Stimulated activated CD8-positive, alpha-beta memory T cell treated with anti-CD3 and anti-CD28 coated beads, Interleukin-2, amount 100 ng/mL, for 48 hours (primary cell): ENCODE measurements at places on chromosomes 7 and 10.

- no peak for DNase-seq
Observed at GRCh38 chr7:27194686-27195379, 5.1 kb downstream of the HOXA13 start.

- DNase-seq, result no peak
Observed at GRCh38 chr10:88996927-88997326, 6.3 kb downstream of the FAS start.

GRCh38 chr10:83179371-83179770 lies 959.9 kb upstream of the GHITM start:
- no peak for DNase-seq

GRCh38 chr7:76008156-76008687 lies 13.8 kb upstream of the TMEM120A start:
- DNase-seq, result no peak

DNA sequence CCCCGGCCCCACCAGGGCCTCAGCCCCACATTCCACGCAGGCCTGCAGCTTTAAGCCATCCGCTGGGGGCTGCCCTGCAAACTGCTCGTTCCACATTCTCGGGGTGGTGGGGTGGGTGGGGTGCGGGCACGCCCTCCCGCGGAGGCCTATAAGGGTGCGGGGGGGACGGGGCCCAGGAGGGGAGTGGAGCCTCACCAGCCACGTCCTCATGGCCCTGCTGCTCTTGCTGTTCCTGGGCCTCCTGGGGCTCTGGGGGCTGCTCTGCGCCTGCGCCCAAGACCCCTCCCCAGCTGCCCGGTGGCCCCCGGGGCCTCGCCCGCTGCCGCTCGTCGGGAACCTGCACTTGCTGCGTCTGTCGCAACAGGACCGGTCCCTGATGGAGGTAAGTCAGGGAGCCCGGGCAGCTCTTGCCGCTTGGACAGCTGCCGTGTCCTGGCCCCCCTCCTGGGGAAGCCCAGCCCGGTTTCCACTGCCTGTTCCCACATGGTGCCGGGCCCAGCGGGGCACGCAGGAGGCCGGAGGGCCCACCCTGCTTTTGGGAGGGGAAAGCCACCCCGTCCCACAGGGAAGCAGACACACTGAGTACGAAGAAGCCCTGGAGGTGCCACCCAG lies at the start of gene CYP2W1:
Gene CYP2W1, plus strand, starts transcription at position 178 of the 612 bp plus-strand sequence. Its CDS starts 31 bp downstream, at position 209.
- DNase-seq, result no peak

DNA sequence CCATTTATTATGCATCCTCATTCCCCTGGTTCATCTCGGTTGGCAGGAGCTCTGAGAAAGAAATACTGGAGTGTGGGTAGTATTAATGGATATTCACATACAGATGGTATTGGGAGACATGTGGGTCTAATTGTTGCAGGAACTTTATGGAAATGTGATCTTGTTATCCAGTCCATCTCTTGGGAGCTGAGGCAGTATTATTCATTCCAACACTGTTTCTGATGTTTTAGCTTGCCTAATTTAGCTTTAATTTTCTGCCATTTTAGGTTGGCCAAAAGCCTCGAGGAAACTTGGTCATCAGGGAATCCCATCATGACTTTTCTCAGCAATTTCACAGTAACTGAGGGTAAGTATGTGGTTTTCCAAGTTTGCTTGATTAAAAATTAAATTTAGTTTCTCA lies 125.7 kb downstream of the ABCA13 start:
- no peak for DNase-seq

GRCh38 chr10:34938399-34938670 lies 123.2 kb upstream of the PARD3 start:
- no peak for DNase-seq

DNA sequence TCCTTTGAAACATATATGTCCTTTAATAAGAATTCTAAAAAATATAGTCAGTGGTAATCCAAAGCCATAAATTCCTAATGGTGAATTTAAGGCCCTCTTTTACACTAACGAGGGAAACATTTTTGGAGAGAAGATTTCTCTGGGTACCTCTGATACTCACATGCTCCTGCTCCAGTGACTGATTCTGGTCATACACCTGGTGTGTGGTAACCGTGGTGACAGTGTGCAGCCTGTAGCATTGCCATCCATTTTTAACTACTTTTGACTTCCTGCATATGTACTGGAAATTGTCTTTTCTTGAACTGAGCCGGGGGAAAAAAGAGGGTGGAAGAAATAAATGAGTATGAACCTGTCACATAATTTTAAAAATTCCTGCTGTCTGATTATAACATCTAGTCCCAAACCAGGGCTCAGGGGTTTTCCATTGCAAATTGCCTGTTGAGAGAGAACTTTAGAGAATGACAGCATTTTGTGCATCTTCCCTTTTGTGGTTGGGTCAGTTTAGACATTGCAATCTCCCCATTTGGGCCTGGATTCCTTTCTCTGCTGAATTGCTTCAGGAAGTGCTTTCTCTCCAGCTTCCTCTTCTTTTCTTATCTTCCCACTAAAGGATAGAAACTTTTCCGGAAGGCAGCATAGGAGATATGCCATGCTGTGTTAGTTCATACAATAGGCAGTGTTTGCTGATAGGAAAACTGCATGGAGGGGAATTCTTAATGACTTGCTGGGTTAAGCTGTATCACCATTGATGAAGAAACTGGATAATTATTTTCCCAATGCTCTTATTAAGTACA lies 125.5 kb downstream of the GRM3 start:
- DNase-seq, result no peak

GRCh38 chr7:38855386-38855785 lies 53.6 kb downstream of the VPS41 start:
- DNase-seq, result no peak

DNA sequence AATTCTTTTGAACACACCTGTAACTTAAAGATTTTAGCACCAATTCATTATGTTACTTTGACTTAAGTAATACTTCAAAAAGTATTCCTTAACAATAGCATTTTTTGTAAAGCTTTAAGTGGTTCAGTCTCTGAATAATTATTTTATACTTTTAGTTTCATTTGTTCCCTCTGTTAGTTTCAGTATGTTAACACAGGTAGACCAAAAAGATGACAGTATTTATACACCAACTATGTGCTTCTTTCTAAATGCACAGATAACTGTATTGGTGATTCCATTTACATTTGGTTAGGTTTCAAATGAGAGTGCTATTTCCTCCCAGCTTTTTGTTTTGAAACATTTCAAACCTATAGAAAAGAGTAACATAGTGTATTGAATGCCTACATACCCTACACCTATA lies 14.0 kb downstream of the RALA start:
- no peak for DNase-seq

DNA sequence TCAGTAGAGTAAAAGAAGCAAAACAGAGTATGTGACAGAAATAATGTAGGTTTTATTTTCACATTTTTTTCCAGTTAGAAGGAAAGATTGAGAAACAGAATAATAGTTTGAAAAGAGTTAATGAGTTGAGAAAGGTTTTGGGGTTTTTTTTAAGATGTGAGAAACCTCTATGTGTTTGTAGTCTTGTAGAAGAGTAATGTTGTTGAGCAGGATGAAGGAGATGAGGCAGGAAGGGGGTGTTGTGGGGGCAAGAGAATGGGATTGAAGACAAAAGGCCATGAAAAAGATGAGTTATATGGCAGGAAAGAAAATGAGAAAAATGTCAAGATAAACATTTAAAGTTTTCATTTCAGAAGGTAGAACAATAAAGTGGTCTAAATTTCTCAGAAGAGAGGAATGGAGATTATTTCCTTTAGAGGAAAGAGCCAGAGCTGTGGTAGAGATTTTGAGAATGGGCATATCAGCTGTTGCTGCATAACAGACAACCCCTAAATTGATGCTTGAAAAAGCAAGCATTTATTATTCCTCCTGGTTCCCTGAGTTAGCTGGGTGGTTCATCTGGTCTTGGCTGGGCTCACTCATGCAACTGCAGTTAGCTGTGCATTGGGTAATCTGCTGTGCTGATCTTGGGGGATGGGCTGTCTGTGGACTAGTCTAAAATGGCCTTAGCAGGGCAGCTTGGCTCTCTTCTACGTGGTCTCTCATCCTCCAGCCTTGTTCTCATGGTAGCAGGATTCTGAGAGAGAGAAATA lies 27.1 kb downstream of the PCGF5 start:
- DNase-seq, result no peak

DNA sequence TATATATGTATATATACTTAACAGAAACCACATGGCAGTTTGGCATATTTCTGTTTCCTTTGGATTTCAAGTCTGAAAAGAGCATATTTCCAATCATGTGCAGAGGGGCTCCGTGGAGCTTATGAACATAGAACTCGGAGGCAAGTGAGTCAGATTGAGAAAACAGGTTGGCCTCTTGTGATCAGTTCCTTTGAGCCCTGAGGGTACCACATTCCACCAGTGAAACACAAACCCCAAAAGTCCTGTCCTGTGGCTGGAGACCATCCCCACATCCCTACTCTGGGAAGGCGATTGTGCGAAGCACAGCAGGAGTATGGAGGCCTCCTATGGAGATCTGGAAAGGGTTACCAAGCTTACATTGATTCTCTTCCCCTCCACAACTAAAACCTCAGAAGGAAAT lies 196.7 kb upstream of the TMEM72 start:
- DNase-seq, result no peak

GRCh38 chr7:149595541-149595940 lies 97.9 kb upstream of the ZNF746 start:
- no peak for DNase-seq

GRCh38 chr10:71088054-71088453 lies 124.3 kb upstream of the UNC5B start:
- no peak for DNase-seq

DNA sequence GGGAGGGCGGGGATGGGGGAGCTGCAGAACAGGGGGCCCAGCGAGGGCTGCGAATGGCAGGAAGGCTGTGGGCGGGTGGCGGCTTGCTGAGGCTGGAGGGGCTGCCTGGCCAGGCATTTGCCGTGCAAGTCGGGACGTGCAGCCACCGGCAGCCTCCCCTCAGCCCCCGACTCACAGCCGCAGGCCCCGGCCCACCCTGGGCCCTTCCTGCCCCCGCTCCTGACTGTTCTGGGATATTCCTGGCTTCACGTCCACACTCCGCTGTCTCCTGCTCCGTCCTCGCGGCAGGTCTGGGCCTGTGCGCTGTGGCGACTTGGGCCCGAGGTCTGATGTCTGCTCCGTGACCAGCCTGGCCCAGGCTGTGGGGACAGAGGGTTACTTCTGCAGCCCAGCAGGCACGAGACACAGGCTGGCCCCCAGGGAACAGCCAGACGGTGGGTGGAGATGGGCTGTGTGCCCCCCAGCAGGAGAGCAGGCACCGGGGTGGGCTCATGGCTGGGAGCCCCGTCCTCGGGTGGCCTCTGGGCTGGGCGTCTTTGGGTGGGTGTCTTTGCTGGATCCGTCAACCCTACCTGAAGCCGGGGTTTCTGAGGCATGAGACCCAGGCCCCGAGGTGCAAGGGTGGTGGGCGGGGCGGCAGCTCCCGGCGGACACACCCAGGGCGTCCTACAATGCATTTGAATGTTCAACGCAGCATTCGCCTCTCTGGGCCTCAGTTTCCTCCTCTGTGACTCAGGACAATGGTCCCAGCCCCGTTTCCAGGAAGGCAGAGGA lies 86.5 kb downstream of the FOXL3 start:
- DNase-seq, result no peak
